ENCODE measurements at places on chromosomes 4 and X. TPM values are rescaled to one million over a fixed set of nuclear protein-coding genes. Genes with fewer than 3 reads are reported as not detected.

DNA sequence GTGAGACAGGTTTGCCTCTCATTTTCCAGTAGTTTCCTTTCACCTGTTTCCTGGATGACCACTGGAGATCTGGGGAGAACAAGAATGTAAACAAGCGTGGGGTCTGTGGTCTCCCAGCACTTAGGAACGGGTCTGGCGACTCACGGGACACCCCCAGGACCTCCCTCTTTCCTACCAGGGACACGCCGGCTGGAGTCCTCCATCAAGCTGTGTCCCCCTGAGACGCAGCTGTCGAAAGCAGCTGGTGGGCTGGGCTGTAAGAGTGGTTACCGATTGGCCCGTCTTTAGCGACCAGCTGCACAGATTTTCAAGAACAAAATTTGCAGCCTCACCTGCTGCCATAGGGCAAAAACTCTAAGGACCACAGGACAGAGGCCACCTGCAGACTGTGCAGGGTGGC is 11.9 kb downstream of the LRPAP1 start:
- no peak for DNase-seq

DNA sequence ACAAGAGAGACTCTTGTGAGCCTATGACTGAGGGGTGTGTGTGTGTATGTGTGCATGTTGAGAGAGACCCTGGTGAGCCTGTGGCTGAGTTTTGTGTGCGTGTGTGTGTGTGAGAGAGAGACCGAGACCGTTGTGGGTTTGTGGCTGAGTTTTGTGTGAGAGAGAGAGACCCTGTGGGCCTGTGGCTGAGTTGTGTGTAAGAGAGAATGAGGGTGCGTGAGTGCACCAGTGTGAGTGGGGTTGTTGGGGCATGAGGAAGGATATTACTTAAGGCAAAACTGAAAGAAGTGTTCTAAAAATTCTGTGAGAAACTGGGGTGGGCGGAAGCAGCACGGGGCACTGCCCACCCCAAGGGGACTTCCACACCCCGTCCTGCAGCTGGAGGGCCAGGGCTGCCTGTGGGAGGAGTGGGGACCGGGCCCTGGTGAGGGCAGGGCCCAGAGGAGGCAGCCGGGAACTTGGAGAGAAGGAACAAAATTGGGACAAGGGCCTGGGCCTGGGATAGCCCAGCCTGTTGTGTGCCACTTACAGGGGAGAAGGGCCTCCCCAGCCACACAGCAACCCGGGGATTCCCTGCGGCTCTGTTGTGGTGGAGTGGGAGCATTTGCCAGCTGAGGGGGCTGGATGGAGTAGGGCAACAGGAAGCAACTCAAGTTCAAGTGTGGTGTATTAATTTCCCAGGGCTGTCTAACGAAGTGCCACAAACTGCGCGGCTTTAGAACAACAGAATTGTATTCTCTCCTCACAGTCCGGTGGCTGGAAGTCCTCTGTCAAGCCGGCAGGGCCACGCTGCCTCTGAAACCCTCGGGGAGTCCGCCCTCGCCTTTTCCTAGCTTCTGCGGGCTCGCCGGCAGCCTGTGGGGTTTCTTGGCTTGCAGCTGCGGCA is 22.1 kb downstream of the TMEM131L start:
- peak; percentile 71 for DNase-seq

DNA sequence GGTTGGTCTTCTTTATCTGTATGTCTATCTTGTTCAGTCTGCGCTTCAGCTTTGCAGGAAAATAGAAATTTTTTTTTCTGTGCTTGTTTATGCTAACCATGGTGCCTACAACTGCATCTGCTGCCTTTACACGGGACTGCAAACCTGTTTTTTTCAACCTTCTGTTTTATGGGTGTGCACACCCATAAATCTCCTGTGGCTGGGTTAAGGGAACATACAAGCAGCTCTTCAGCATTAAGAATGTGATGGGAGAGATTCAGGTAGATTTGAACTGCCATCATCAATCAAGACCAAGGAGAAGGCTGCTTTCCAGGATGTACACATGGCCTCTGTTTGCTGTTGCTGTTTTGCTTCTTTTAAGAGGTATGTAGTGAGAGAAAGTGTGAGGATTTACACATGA is 502.9 kb downstream of the ANKRD50 start:
- DNase-seq, result no peak

DNA sequence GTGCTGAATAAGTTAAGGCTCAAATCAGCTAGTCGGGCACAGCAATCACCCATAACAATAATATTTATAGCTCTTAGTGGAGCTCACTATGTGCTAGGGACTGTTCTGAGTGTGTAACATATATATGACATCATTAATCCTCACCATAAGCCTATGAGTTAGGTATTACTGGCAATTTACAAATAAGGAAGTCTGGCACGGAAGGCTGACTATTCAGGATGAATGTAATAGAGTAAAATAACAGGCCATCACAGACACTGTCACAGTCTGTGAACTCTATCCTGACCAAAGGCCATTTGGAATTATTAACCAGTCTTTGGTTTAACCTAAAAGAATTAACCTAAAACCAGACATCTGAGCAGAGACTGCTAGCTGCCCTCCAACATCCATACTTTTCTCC is 119.3 kb downstream of the C4orf51 start:
- DNase-seq, result no peak

GRCh38 chrX:132470831-132471230 is 18.0 kb downstream of the MBNL3 start:
- no peak for DNase-seq

Gene UGT2A1
- not detected for total RNA-seq

Gene STK32B
- 2.5 TPM for total RNA-seq

Gene TLR6
- total RNA-seq, result not detected

All from glutamatergic neuron (in vitro differentiated cells).